Peyer's patch (tissue), 4 donors: ENCODE measurements at places on chromosomes 7 and 10. TPM values are rescaled to one million over a fixed set of nuclear protein-coding genes. Genes with fewer than 3 reads are reported as not detected.

CPA2 gene
- total RNA-seq, result 2.7 TPM

GRCh38 chr10:132390921-132391675 is 5.9 kb upstream of the PWWP2B start:
- DNase-seq, result peak; percentile 44
- no peak overlapping the region for H3K27ac ChIP-seq
- H3K27me3 ChIP-seq, result no peaks in the 10 kb centered on the region
- H3K4me1 ChIP-seq, result no peaks in the 10 kb centered on the region

DNA sequence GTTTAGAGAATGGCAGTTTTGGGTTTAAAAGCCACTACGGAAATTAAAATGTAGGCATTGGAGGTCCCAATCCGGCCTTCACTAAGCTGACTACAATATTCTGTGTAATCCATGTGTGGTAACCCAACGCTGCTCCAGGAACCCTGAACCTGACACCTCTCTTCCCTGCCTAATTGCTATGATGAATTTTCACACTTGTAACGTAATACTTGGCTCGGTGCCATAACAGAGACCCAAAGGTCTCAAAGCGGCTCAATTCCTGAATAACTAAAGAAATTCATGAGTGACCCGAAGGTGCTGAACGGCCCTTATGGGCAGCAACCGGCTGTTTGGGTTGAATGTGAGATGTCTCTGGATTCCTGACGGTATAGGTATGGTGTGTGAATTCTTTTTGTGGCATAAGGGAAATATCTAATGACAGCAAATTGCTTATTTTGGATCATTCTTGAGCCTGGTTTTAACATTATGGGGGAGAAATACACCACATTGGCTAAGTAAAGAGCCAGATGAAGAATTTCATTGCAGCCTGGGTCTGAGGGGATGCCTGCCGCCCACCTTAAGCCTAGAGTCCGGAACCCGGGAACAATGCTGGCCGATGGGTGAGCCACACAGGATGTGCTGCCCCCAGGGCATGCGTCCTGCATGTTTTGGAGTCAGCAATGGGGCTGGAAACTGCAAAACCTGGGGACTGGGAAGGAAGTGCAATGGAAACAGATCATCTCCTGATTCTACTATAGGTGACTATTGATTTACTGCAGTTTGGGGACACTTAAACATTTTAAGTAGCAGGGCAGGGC is 69.7 kb upstream of the FZD8 start:
- H3K4me1 ChIP-seq, result no peaks in the 10 kb centered on the region
- H3K27ac ChIP-seq, result no peak overlapping the region
- no peak for DNase-seq

- no peak overlapping the region for H3K4me3 ChIP-seq
- DNase-seq, result no peak
- H3K4me1 ChIP-seq, result no peaks in the 10 kb centered on the region
- no peak overlapping the region for H3K27ac ChIP-seq
Observed at GRCh38 chr7:79293655-79294142, 159.8 kb downstream of the MAGI2 start.

DNA sequence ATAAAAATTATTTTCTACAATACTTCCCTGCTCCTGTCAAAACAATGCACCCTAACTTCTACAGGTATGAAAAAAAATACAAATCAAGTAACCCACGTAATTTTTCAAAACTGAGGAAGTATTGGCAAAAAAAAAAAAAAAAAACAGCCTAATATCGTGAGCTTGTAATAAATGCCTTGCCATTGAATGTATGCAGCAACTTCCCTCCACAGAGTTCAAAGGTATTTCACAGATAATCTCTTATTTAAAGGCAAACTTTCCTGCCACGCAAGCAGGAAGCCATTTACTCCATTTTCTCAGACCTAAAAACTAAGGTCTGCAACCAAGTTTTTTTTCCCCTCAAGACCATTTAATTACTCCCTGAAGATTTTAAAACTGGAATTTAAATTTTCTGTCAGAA is 642 bp upstream of the AGR2 start:
- H3K4me1 ChIP-seq, result no peaks in the 10 kb centered on the region
- H3K4me3 ChIP-seq, result no peak overlapping the region
- peak overlapping the region; percentile 62 for H3K27ac ChIP-seq
- H3K36me3 ChIP-seq, result no peaks in the 10 kb centered on the region
- DNase-seq, result no peak

PIP gene
- not detected for total RNA-seq

DNA sequence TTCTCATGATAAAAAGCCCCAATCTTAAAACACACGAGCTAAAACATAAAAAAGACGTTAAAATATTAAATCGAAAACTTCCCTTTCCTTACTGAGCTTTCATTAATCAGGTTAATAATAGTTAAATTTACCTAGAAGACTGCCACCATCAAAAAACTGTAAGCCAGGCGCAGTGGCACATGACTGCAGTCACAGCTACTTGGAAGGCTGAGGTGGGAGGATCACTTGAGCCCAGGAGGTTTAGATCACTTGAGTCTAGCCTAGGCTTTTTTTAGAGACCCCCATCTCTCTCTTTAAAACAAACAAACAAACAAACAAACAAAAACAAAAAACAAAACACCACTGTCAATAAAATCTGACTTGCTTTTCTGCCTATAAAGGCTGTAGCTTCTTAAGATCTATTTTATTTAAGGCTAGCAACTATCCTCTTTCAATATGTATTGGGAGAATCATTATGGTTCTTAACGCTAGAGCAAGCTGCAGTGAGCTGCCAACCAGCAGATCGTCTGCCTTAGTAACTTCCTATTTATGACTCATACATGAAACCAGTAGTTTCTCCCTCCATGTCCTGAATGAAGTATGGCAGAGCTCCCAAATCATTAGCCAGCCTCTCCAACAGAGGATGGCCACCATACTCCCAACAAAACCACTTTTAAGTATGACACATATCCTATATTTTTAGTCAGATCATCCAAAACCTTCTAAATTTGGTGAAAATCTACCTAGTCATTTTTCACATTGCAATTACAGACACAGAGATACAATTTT is 163.7 kb downstream of the SRPK2 start:
- no peak for DNase-seq
- no peak overlapping the region for H3K4me3 ChIP-seq
- H3K4me1 ChIP-seq, result peaks cover 10% of the 10 kb centered on the region
- no peak overlapping the region for H3K27ac ChIP-seq
- no peaks in the 10 kb centered on the region for H3K36me3 ChIP-seq
- H3K27me3 ChIP-seq, result no peaks in the 10 kb centered on the region

GRCh38 chr10:116296291-116296721 is 23.3 kb upstream of the GFRA1 start:
- no peak overlapping the region for H3K4me3 ChIP-seq
- no peak overlapping the region for H3K27ac ChIP-seq
- H3K27me3 ChIP-seq, result no peaks in the 10 kb centered on the region
- no peaks in the 10 kb centered on the region for H3K36me3 ChIP-seq

WIPF3 gene
- not detected for total RNA-seq

DNA sequence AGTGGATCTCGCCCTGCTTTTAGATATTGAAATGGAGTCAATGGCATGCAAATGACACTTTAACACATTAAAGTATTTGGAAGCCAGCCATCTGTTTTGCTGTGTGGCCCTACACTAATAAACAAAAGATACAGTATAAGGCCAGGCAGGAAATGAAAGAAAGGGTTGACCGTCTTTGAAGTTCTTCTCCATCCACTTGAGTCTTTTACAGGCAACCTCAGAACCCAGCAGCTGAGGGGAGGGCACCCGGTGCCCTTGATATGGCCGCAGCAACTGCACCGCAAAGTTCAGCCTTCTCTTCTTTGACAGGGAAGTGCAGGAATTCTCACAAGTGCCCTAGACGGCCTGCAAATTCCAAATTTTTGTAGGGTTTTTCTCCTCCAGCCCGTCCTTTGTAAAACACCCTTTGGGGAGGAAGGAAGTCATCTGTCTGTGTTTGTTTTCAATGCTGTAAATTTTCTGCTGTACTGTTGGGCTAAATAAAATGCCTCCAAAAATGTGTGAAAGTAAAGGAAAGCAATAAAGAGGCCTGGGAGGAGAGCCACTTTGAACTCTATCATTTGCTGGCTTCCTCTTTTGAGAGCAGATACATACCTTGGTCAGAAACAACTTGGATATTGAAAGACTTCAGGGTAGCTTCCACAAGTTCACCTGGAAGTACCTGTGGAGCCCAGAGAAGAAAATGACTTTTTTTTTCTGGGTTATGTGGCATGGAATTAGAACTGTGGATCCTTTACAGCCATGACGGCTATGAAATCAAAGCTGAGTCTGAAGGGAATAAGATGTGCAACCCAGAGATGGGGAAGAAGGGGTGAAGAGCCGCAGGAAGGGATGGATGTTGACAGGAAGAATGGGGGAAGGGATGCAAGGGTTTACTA is 3.6 kb downstream of the HOXA1 start:
- DNase-seq, result no peak
- no peak overlapping the region for H3K4me3 ChIP-seq
- no peak overlapping the region for H3K27ac ChIP-seq
- peaks cover 4% of the 10 kb centered on the region for H3K4me1 ChIP-seq
- H3K36me3 ChIP-seq, result no peaks in the 10 kb centered on the region

DNA sequence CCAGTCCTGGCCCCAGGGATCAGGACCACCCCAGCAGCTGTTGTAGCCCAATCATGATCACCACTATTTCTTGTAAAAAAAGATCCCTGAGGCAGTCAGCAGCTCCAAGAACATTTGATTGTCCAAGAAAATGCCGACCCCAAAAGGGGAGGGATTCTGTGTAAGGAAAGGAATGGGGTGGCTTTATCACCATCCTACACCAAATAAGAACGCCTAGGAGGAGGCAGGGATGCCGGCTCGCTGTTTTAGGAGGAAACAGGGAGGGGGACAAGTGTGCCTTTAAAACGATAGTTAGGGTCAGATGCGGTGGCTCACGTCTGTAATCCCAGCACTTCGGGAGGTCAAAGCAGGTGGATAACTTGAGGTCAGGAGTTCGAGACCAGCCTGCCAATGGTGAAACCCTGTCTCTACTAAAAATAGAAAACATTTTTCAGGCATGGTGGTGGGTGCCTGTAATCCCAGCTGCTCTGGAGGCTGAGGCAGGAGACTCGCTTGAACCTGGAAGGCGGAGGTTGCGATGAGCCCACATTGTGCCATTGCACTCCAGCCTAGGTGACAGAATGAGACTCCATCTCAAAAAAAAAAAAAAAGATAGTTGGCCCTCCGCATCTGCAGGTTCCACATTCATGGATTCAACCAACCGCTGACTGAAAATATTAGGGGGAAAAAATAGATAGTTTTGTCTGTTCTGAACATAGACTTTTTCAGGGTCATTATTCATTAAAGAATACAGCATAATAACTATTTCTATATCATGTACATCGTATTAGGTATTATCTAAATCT is 63.6 kb downstream of the PDIA4 start:
- no peaks in the 10 kb centered on the region for H3K36me3 ChIP-seq
- no peak overlapping the region for H3K4me3 ChIP-seq
- H3K4me1 ChIP-seq, result peaks cover 16% of the 10 kb centered on the region
- H3K27ac ChIP-seq, result no peak overlapping the region

HMX2 gene
- not detected for total RNA-seq

GRCh38 chr7:66683770-66684123 is 55.1 kb downstream of the KCTD7 start:
- peak; percentile 41 for DNase-seq
- no peak overlapping the region for H3K27ac ChIP-seq
- H3K4me3 ChIP-seq, result no peak overlapping the region
- no peaks in the 10 kb centered on the region for H3K27me3 ChIP-seq
- no peaks in the 10 kb centered on the region for H3K36me3 ChIP-seq

DNA sequence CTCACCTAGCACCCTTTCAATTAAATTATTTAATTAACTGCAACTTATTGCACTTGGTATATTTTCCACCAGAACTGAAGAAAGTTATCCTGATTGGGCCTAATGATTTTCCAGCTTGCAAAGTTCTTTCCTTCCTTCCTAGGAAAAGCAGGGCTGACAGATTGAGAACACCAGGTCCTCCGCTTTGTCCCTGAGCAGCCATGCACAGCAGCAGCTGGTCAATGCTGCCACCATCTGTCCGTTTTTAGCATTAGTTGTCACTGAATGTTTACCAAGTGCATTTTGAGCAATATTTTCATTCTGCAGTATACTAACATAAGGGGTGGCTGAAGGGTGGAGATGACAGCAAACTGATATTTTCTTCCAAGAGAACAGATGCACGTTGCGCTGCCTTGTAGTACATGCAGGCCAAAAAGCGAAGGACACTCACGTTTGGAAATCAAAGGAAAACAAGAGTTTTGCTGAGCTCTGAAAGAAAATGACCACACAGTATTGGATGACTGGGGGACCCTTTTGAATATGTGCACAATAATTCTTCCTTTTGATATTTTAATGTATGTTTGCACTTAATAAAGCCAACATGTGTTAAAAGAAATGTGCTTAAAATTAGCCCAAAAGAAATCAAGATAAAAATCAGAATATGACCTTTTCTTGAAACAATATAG is 248.8 kb upstream of the PTN start:
- peak; percentile 48 for DNase-seq
- no peaks in the 10 kb centered on the region for H3K27me3 ChIP-seq
- H3K4me1 ChIP-seq, result no peaks in the 10 kb centered on the region
- H3K36me3 ChIP-seq, result no peaks in the 10 kb centered on the region
- H3K27ac ChIP-seq, result no peak overlapping the region

DNA sequence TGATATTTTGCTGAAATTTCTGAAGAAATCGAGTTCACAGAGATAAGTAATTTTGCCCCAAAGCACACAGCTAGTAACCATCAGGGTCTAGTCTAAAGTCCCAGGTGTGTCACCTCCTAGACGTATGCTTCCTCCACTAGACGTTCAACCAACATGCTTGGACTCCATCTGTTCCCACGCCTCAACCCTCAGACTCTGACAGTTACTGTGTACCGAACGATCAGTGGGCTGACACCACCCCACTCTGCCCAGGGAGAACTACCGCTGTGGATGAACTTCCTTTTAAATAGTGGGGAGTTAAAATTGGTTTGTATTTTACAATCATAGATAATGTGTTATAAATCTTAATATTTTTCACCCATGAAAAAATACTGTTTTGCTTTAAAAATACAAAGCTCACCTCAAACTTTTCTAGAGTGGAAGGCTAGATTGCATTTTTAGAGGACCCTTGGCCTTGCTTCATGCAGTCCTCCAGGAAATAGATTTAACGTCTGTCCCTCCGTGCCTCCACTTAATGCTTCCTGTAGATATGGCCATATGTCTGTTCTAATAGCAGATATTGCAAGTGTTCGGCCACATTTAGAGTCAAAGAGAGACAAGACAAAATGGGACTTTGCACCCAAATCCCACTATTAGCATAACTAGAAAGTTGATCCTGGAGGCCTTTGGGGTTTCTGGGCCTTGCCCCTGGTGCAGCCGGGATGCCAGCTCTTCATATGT is 91.4 kb upstream of the ZPBP start:
- no peaks in the 10 kb centered on the region for H3K4me1 ChIP-seq
- no peaks in the 10 kb centered on the region for H3K27me3 ChIP-seq
- no peak overlapping the region for H3K4me3 ChIP-seq
- no peaks in the 10 kb centered on the region for H3K36me3 ChIP-seq

GRCh38 chr10:47347303-47347675 is 874 bp upstream of the RBP3 start:
- no peaks in the 10 kb centered on the region for H3K27me3 ChIP-seq
- peaks cover 8% of the 10 kb centered on the region for H3K4me1 ChIP-seq
- H3K4me3 ChIP-seq, result no peak overlapping the region
- H3K27ac ChIP-seq, result no peak overlapping the region
- H3K36me3 ChIP-seq, result no peaks in the 10 kb centered on the region

SYT15 gene
- 0.18 TPM for total RNA-seq

LIPF gene
- not detected for total RNA-seq

NUDCD3 gene
- 45.2 TPM for total RNA-seq
